ENCODE measurements at places on chromosomes 13 and 19.

DNA sequence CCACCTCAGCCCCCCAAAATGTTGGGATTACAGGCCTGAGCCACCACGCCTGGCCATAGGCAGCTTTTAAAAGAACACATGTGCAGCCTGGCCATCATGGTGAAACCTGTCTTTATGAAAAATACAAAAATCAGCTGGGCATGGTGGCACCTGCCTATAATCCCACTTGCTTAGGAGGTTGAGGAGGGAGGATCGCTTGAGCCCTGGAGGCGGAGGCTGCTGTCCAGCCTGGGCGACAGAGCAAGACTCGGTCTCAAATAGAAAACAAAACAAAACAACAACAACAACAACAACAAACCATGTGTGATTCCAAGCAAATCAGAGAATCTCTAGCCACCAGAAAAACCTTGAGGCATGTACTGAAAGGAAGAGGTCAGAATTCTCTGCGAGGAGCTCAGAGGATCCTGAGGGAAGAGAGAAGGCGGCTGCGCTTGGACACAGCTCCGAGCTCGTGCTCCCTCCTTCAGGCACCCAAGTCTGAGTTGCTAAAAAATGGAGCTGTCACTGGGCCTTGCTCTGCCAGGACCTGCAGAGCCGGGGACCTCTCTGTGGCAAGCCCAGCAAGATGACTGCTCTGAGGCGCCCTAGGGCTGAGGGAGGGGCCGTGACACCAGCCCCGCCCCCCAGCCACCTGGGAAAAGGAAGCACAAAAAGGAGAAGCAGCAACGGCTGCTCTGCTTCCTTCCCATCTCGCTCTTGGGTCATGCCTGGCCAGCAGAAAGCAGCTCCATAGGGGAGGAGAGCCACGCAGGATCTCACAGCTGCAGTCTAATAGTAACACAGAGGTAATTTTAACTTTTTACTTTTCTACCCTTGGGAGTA, at the start of gene ARL11:
Gene ARL11 (plus strand): TSS at position 677 of the 822 bp plus-strand sequence. CDS start 1,941 bp downstream, outside the sequence.
- DNase-seq = no peak

DNA sequence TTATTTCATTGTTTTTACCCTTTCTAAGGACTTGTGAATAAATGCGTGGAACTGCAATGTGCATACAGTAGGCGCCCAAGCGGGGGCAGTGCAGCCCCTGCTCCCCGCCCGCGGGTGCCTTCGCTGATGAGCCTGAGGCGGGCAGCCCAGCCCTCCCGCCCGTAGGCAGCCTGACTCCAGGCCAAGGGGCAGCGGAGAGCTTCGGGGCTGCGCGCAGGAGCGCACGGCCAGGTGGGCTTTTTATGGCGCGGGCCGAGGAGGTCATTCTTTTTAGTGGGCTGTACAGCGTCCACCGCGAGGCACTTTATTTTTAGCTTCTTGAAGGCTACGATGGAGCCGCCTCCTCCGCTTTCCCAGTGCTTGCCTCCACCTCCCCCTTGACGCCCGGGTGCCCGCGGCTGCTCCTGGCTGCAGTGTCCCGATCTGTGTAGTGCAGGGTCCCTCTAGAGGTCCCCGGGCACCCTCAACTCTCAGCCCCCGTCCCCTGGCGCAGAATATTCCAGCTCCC, 60.5 kb downstream of the CCNE1 start:
- DNase-seq = no peak

- DNase-seq = no peak
These were observed at the start of gene SLC27A5 for GRCh38 chr19:58511353-58512208. TSS of gene SLC27A5 (minus strand) at chr19:58511992. CDS start at chr19:58511955, 37 bp downstream.

DNA sequence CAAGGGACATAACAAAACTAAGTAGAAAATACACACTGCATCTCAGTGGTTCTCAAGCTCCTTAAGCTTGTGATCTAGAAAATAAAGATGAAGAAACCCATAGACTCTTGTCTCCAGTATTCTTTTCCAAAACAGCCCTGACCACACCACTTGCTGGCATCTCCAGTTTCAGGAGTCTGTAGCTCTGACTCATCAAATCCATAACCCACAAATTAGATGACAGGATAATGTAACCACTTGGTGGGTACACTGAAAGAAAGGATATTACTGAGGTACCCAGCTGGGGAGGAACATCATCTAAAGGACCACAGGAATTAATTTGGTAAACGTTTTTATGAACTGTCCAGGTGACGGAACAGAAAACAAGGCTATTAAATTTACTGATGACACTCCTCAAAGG, 214.7 kb downstream of the VWA8 start:
- no peak for DNase-seq

DNA sequence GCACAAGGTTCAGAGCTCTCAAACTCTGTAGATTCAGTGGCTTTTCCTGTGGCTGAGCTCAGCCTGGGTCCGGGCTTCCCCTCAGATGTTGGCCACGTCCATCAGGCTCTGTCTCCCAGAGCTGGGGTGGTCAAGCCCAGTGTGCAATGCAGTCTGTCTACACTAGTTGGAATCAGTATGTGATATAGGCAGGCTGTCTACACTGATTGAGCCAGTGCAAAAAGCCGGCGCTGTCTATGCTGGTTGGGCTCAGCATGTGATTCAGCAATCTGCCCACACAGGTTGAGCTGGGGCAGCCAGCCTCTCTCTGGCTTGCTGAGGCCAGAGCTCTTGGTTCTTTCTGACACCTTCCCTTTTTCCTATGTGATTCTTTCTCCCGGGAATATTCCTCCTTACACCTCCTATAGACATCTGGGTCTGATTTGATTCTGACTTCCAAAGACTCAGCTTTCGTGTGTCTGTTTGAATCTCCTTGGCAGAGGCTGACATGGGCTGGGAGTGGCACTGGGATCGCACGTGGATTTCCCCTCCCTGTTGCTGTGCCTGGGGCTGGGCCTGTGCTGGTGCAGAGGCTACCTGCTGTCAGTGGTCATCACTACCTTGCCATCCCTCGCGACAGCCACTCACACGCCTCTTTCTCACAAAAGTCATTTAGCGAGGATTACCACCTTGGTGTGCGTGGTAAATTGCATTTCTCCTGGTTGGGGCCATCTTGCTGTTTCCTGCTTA, 9.3 kb downstream of the CHST8 start:
- no peak for DNase-seq

DNA sequence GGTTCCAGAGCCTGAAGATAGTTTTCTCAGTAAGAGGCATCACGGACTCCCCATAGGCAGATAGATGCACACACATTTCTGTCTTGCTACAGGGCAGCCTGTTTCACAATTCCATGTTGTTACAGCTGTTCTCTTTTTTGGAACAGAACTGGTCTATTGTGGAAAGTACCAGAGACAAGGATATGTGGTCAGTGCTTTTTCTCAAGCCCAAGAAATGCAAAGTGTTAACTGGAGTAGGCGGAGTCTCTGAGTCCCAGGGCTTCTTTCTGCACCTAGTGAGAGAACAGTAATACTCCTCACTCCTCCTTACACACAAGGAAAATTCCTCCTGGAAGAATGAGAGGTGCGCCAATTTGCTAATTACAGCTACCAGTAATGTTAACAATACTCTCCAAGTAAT, 141.6 kb upstream of the ARGLU1 start:
- no peak for DNase-seq

GRCh38 chr13:28408863-28409262, 86.1 kb downstream of the FLT1 start:
- no peak for DNase-seq

- no peak for DNase-seq
These were observed 23.5 kb downstream of the FAM187B start for GRCh38 chr19:35204799-35205732.

- DNase-seq = peak; percentile 96
These were observed 12.8 kb downstream of the POLR2E start for GRCh38 chr19:1082165-1082927.

- DNase-seq = no peak
These were observed 8.4 kb downstream of the B3GNT3 start for GRCh38 chr19:17803264-17803896.

DNA sequence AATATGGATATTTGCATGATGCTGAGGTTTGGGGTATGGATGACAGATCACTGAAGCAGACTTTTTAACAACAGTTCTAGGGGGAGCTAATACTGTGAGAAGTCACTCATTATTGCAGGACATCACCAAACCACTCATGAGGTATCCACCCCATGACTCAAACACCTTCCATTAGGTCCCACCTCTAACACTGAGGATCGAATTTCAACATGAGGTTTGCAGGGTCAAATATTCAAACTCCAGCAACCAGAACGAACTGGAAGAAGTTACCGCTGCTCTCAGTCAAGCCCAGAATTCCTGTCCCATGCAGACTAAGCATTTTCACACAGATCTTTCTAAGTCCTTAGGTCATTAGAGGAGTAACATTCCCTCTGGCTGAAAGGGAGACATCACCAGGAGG, 758.9 kb downstream of the UQCRFS1 start:
- DNase-seq = no peak

GRCh38 chr13:62292714-62293480, 877.2 kb upstream of the PCDH20 start:
- peak; percentile 34 for DNase-seq

DNA sequence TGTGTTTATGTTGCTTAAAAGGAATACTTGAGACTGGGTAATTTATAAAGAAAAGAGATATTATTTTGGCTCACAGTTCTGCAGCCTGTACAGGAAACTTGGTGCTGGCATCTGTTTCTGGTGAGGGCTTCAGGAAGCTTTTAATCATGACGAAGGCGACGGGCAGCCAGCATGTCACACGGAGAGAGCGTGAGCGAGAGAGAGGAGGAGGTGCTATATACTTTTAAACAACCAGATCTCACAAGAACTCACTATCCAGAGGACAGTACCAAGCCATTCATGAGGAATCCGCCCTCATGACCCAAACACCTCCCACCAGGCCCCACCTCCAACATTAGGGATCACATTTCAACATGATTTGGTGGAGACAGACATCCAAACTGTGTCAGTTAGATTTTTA, 163.4 kb upstream of the TSC22D1 start:
- DNase-seq = no peak

- no peak for DNase-seq
These were observed 16.1 kb downstream of the CARD8 start for GRCh38 chr19:48239582-48240141.

DNA sequence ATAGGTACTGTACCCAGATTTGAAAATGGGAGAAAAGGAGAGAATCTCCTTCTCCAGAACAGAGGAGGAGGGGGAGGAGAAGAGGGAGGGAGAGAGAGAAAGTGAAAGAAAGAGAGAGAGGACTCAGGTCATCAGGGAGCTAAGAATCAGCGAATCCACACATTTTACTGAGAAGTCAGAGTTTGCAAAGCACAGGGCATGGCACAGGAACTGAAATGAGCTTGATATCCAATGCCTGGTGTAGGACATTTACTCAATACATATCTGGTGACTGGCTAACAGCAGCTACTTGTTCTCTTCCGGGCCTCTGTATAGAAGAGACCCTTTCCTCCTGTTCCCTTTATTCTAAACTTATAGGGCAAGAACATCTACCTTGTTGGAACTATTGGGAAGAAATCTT, 375.1 kb downstream of the KLF5 start:
- no peak for DNase-seq

GRCh38 chr13:40982772-40983171, 36.3 kb downstream of the ELF1 start:
- DNase-seq = peak; percentile 20
